ENCODE measurements at places on chromosomes 2 and 18. TPM values are rescaled to one million over a fixed set of nuclear protein-coding genes. Genes with fewer than 3 reads are reported as not detected.

- DNase-seq = no peak
These were observed 415.0 kb downstream of the CPS1 start for GRCh38 chr2:210971431-210971830.

DNA sequence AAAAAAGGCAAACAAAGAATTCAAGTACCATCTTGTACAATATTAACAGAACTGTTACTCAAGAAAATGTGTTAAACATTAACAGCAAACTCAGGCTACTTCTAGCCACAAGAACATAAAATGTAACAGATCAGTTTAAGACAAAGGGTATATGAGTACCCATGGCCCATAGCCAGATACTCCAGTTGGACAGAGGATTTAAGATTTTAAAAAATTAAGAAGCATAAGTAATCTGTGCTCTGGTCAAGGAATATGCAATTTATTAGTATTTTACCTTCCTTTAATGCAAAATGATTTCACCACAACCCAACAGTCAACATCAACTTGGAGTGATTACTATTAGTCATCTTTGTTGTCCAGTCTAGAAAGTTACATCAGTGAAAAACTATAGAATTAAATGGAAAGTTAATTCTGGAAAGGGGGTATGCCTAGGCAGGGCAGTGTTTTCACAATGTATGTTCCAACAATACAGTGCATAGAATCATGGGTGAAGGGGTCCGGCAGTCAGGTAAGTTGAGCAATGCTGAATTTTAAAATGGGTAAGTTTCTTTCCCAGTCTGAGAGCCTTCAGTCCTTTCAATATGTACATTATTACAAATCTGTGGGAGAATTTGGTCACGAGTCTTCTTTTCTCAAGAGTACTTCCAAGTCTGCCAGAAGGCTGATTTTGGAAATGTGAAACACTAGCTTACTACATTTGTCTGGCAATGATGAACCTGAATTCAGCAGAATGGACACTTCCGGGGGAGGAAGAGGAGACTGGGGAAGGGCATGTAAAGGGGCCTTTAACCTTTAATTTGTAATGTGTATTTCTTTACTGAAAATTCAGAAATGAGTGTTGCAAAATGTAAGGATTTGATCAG, 34.5 kb downstream of the SFT2D3 start:
- DNase-seq = no peak

GRCh38 chr2:226600802-226601201, 198.8 kb downstream of the IRS1 start:
- DNase-seq = no peak

DNA sequence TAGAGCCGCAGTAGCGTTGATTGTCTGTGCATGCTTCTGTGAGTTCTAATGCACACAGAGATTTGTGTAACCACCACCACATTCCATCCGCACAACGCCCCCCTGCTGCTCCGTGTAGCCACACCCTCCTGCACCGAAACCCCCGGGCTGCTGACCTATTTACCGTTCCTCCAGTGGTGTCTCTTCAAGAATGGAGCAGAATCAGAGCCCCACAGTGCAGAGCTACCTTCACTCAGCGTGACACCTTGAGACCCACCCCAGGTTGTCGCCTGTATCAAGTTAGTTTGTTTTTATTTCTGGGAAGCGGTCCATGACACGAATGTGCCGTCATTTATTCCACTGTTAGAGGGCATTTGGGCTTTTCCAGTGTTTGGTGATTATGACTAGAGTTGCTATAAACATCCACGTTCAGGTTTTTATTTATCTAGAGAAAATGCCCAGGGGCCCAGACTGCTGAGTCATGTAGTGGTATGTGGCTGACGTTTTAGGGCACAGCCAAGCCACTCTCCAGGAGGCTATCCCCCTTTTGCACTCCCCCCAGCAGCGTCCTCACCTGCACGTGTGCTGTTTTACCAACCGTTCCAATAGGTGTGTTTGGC, 266.8 kb downstream of the NDUFA10 start:
- no peak for DNase-seq

- DNase-seq = no peak
These were observed 533.7 kb upstream of the TNP1 start for GRCh38 chr2:217393585-217394032.

- no peak for DNase-seq
These were observed 75.3 kb upstream of the ZC3H15 start for GRCh38 chr2:186410802-186411201.

DNA sequence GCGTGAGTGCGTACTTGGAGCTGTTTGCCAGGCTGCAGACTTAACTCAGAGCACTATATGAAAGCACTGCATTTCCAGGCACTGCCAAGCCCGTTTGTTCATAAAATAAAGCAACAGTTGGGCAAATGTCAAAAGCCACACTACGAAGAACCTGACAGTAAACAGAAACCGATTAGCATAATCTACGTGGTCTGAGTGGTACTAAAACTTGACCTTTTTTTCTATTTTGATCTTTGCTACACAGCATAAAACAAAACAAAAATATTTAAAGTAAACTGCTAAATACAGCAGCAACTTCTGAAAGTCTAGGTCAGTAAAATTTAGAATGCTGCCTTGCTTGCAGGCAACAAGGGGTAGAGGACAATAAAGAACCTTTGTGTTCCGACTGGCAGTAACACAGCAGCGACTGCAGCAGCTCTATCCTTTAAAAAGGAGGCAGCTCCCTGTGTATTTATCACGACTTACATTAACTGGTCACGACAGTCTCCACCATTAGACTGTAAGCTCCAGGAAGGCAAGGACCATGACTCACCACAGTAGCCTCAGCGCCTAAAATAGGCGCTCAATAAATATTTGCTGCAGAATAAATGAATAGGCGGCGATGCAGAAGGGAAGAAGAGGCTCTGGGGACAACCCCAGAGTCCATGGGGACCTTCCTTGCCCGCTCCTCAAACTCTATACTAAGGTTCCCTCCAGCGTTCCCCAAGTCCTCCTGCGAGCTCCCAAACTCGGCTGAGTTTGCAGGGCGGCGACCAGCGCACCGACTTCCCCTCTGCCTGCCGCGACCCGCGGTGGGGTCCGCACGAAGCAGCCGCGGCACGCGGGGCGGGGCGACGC, 902 bp downstream of the SS18 start:
- DNase-seq = peak; percentile 76

DNA sequence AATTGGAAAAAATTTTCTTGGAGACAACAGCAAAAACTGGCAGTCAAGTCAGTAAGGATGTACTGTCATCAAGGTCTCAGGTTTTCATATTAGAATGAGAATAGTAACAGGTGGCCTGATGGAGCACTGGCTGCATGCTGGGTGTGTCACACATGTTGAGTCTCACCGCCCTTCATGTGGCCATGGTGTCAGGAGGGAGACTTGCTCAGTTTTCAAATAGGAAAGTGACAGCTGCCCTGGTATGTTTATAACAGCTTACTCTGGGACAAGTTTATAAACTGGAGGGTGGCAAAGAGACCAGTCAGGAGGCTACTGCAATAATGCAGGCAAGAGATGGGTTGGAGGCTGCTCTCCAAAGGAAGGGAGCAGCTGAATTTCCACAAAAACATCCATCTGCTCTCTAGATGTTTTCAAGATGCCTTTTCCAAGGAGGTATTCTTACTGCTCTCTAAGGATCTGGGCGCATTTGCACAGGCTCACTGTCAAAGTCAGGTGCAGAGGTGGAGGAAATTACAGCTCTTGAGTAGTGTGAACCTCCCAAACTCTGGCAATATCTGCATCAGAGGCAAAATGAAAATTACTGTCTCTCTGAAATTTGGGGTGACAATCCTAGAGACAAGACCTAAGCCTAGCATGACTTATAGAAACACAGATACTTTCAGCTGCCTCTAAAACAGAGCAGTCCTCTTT, 321.9 kb upstream of the RAB12 start:
- no peak for DNase-seq

Gene POTEJ
- not detected for total RNA-seq

Gene CYP1B1
- total RNA-seq = 4.7 TPM

Gene TFPI
- 7.1 TPM for total RNA-seq

Gene CAPN10
- total RNA-seq = 40.7 TPM

Gene KIF5C
- 58.1 TPM for total RNA-seq
